Fibroblast of lung (primary cell): ENCODE measurements at places on chromosomes 16 and 17.
A peak's percentile ranks its signal among the peaks of the same experiment; 100 is the strongest.

GRCh38 chr16:57335366-57335765 lies 23.2 kb upstream of the CCL22 start:
- no peaks in the 10 kb centered on the region for H3K4me1 ChIP-seq
- no peak overlapping the region for H3K27ac ChIP-seq
- H3K4me3 ChIP-seq = no peak overlapping the region
- no peaks in the 10 kb centered on the region for H3K27me3 ChIP-seq
- no peaks in the 10 kb centered on the region for H3K36me3 ChIP-seq

GRCh38 chr17:9009737-9010136 lies 11.6 kb upstream of the NTN1 start:
- no peak overlapping the region for H3K27ac ChIP-seq
- no peak for DNase-seq
- no peaks in the 10 kb centered on the region for H3K36me3 ChIP-seq
- no peaks in the 10 kb centered on the region for H3K27me3 ChIP-seq

DNA sequence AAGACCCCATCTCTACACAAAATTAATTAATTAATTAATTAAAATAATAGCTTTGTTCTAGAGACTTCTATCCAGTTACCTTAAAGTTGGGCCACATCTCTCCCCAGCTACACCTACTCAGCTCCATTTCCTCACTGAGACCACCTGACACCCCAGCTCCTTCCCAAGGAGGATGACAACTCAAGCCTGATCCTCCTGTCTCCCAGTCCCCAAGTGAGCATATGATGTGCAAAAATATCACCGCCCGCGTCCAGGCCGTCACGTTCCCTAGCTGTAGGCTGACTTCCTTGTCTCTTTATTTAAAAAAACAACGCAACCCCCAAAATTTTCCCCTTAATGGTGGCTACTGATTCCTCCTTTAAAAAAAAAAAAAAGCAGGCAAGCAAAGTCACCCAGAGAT lies 120.2 kb upstream of the RCVRN start:
- no peaks in the 10 kb centered on the region for H3K36me3 ChIP-seq
- DNase-seq = no peak
- H3K27ac ChIP-seq = no peak overlapping the region
- no peak overlapping the region for H3K4me3 ChIP-seq
- no peaks in the 10 kb centered on the region for H3K27me3 ChIP-seq

DNA sequence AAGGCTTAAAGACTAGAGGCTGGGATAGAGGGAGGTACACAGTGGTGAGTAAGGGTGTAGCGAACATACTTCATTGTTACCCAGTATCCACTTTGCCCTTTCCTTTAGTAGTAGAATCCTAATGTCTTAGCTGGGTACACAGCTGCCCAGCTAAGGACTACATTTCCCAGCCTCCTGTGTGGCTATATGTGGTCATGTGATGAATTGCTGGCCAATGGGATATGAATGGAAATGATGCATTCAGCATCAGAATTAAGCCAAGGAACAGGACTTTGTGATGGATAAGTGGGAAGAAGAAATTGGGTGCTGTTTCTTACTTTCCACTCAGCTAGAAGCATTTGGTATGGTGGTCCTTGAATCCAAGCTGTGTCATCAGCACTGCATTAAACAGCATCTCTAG lies 55.9 kb downstream of the FOXL1 start:
- no peaks in the 10 kb centered on the region for H3K4me1 ChIP-seq
- H3K27ac ChIP-seq = no peak overlapping the region
- H3K36me3 ChIP-seq = no peaks in the 10 kb centered on the region
- peak; percentile 40 for DNase-seq

GRCh38 chr16:88962478-88963152 lies 14.4 kb downstream of the CBFA2T3 start:
- no peak overlapping the region for H3K27ac ChIP-seq
- no peaks in the 10 kb centered on the region for H3K36me3 ChIP-seq
- H3K4me3 ChIP-seq = no peak overlapping the region
- no peak for DNase-seq
